Hematopoietic multipotent progenitor cell treated with erythropoietin and hydrocortisone succinate and interleukin-3 and kit ligand, for 15 days (in vitro differentiated cells): ENCODE measurements at places on chromosomes 2 and 18.

GRCh38 chr2:49241991-49242390, 87.7 kb upstream of the FSHR start:
- DNase-seq = no peak

DNA sequence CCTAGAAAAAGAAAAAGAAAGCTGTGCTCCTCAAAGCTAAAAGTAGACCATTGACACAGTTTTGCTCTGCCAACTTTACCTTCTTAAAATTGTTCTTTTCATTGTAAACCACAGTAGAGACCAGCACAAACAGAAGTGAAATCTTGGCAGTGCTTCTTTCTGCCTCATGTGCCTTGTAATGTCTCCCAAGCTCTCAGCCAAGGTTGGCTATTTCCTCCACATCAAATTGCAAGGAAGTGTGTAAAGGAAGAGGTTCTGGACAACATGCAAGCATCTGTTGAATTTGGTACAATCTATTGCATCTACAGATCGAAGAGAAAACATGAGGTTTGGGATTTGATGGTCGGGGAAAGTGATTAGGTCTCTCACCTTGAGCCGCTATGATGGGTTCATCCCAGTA, 83.3 kb upstream of the PNPT1 start:
- no peak for DNase-seq

- DNase-seq = no peak
Observed at GRCh38 chr18:5180254-5180653, 16.8 kb downstream of the AKAIN1 start.

DNA sequence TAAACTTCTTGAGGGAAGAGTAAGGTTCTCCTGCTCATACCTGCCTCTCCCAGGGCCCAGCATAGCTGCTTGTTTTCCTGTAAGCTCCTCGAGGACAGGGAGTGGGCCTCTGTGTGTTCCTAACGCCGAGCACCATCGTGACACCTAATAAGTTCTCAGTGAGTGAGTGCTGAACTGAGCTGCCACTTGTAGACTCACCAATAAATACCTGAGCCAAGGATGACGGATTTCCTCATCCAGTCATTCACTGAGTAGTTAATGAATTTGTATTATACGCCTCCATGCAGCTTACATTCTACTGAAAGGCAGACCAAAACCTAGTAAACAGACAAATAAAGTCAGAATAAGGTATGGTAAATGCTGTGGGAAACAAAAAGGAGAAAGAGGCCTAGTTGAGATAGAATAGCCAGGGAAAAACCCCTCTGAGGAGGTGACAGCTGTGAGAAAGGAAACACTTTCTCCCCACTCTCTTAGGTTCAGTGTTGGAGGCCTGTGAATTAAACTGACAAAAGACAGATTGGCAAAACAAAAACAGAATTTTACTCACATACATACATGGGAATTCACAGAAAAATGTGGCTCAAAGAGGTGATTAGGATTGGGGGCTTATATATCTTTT, 138.6 kb downstream of the B3GNT2 start:
- DNase-seq = no peak

GRCh38 chr2:46812361-46813019, 103.1 kb downstream of the MCFD2 start:
- DNase-seq = no peak

DNA sequence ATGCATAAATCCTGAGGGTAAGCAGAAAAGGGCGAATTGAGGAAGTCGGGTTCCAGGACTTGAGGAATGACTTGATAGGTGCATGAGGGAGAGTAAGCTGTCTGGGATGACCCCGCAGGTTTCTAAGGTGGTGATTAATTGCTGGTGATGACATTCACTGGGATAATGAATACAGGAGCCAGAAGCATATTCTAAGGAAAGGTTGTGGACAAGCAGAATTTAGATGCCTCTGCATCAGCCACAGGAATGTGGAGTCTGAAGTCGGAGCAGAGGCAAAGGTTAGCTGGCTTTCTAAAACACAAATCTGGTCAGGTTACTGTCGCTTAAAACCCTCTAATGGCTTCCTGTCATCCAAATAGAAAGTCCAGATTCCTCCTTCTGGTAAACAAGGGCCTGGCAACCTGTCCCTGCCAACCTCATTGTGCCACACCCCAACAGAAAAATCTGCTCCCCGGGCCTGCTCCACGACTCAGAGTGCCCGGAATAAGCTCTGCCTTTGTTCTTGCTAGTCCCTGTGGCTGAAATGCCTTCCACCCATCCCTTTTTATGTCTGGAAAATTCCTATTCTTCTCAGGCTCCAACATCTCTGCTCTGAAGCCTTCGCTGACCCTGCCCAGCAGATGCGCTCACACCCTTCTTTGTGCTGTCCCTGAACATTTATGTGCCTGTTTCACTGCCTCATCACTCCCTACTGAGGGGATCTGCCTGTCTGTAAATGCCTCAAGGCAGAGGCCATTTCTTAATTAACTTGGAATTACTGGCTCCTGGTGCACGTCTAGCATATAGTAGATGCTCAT, 11.3 kb upstream of the TMEM214 start:
- DNase-seq = no peak

GRCh38 chr2:151395509-151396374, 14.0 kb upstream of the RIF1 start:
- DNase-seq = no peak

DNA sequence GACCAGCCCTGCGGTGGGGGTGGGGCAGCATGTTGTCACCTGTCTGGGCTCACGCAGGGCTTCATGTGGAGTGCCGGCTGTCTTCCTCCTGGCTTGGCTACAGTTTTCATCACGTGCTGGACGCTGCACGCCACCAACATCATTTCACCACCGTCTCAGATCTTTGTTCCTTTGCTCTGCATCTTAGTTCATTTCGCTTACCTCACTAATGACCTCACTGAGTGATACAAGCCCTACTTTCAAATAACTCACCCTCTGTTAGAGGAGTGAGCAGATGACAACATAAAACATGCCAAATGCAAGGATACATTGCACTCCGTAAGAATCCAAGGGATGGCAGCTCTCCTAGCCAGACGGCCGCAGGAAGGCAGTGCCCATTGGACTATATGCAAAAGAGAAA, 527.5 kb downstream of the GALR1 start:
- no peak for DNase-seq

- DNase-seq = peak; percentile 39
Observed at GRCh38 chr18:55384551-55385275, 203.3 kb downstream of the TCF4 start.
